Tibial nerve (tissue), 4 donors: ENCODE measurements at places on chromosomes 6 and 20. TPM values are rescaled to one million over a fixed set of nuclear protein-coding genes. Genes with fewer than 3 reads are reported as not detected.

GRCh38 chr6:165804331-165805066, 141.5 kb upstream of the PDE10A start:
- no peak for DNase-seq

DNA sequence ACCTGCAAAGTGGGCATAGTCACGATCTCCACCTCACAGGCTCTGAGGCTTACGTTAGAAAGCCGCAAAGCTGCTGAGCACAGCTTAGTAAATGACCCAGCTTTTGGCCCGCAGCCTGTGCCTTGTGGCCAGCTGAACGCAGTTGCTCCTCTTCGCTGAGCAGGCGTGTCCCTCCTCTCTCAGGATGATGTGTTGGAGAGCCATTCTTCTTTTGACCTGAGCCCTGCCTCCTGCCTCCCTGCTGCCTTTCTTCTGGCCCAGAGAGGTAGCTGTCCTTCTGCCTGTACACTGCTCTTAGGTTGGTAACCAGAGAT, 47.6 kb upstream of the MYL9 start:
- DNase-seq = peak; percentile 70

GRCh38 chr6:108662702-108663101, 102.0 kb downstream of the FOXO3 start:
- DNase-seq = no peak

- no peak for DNase-seq
These were observed 309.8 kb downstream of the HIVEP2 start for GRCh38 chr6:142635130-142635529.

DNA sequence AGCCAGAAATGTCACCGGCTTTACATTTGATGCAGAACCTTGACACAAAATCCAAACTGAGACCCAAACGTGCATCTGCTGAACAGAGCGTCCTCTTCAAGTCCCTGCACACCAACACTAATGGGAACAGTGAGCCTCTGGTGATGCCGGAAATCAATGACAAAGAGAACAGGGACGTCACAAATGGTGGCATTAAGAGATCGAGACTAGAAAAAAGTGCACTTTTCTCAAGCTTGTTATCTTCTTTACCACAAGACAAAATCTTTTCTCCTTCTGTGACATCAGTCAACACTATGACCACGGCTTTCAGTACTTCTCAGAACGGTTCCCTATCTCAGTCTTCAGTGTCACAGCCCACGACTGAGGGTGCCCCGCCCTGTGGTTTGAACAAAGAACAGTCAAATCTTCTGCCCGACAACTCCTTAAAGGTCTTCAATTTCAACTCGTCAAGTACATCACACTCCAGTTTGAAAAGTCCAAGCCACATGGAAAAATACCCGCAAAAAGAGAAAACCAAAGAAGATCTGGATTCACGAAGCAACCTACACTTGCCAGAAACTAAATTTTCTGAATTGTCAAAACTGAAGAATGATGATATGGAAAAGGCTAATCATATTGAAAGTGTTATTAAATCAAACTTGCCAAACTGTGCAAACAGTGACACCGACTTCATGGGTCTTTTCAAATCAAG, 108.4 kb downstream of the RTN4IP1 start:
- no peak for DNase-seq

Gene MARCKS
- 182 TPM for total RNA-seq

GRCh38 chr20:4661191-4661590, 60.5 kb upstream of the PRND start:
- no peak for DNase-seq

Gene KIF25
- not detected for total RNA-seq

DNA sequence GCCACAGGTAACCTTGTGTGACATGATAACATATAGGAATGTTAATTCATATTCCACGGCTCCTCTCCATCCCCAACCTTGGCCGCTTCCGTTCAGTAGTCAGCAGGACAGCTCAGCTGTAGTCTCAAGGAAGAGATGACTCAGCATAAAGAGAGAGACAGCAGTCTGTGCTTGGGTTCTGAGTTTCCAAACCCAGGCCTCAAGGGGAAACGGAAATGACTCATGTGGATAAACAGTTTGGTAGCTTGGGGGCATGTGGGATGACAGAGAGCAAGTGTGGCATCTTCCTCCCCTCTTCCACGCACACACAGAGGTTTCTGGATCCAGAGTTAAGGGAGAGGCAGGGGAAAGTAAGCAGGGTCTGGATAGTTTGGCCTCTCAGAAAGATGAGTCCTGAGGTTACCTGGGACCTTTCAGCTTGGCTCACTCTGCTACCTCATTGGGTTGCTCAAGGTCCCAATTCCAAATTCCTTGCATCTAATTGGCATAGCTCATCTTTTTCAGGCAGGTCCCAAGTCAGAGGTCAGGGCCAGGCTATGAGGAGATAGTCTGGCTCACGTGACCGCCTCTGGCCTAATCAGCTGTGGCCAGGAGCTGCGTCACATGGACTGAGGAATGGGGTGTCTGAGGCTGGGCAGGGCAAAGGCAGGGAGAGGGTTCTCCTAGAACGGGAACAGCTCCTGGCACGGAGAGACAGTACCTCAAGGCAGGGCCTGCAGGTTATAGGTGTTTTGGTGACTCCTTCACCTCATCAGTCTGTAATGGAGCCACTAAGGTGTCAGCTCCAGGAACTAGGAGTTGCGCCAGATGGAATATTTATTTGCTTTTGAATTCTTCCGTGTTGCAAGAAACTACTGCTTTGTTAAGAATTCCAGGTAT, 36.5 kb upstream of the MLN start:
- peak; percentile 38 for DNase-seq

DNA sequence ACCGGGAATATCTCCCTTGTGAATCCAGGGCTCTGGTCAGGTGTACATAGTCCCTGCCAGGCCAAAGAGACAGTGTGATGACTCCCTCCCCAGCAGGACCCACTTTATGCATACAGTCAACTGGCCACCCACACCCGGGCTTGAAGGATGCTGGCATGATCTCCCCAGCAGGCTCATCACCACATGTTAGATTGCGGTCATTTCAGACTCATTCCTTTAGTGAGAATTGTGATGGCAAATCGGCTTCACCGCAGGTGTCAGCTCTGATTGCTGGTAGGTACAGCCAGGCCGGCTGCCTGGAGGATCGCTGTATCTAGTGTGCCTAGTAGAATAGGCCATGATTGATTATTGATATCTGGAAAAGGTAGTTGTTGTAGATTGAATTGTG, 24.5 kb downstream of the CD83 start:
- DNase-seq = no peak

GRCh38 chr6:21084656-21085055, 508.9 kb upstream of the SOX4 start:
- DNase-seq = no peak

Gene TTK
- total RNA-seq = 0.66 TPM

DNA sequence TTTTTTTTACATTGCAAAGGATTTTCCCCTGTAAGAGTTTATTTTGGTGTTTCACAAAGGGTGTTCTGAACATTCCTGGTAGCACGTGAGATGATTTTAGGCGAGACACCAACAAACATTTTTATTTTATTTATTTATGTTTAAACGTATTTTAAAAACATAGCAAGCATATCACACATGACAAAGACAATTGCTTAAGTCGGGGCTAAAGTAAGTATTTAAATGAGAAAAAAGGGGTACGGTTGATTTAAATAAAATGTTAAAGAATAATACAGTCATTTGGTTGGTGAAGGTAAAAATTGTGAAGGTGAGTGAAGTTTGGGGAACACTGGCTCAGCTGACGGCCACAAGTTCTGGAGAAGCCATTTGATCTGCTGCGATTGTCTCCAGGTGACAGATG, 129.7 kb downstream of the BMP7 start:
- DNase-seq = no peak

GRCh38 chr6:8225113-8225512, 122.8 kb upstream of the EEF1E1 start:
- DNase-seq = no peak

- DNase-seq = peak; percentile 15
These were observed 217.7 kb upstream of the RIN2 start for GRCh38 chr20:19540392-19540791.

Gene PRKN
- 7.2 TPM for total RNA-seq

GRCh38 chr6:111031151-111031550, 49.3 kb downstream of the RPF2 start:
- no peak for DNase-seq

GRCh38 chr6:149513915-149514314, 29.1 kb upstream of the ZC3H12D start:
- no peak for DNase-seq

DNA sequence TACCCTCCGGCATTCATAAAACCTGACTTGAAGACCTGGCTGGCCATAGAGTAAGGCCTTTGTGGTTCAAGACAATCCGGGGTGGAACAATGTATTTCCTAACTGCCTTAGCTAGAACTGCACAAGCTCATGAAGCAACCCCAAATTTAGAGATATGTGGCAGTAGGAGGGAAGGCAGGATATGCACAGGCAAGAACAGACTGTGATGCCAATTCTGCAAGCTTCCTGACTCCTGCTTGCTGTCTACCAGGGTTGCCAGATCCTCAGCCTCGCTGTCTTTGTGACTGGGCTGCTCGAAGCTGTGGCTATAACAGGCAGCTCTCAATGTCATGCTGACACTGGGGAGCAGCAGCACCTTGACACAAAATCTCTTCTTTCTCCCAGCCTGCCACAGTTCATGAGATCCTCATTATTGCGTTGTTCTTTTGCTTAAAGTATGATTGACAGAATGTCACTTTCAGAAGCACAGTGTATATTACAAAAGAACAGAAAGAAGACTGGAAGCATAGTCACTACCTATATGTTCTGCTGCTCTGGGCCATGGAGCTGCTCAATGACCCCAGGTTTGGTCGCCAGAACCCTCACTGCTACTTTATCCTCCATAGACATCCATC, 18.3 kb upstream of the SHLD1 start:
- DNase-seq = no peak

Gene ANGPT4
- 4.7 TPM for total RNA-seq

DNA sequence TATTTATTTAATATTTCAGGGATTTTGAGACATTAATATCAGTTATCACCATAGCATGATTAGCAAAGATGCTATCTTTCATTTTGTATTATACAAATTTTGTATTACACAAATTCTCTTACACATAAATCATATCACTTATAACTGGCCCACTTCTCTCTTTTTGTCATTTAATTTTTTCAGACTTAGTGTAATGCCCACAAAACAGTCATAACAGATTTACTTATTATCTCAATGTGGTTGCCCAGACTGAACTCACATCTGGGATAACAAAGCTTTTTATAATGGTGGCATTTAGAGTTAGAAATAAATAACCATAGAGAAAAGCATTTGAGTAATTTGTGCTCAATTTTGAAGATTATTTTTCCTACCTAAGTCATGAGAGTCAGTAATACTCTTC, 148.3 kb downstream of the TFAP2B start:
- no peak for DNase-seq

- DNase-seq = no peak
These were observed 3.8 kb upstream of the CUL9 start for GRCh38 chr6:43178150-43178549.

DNA sequence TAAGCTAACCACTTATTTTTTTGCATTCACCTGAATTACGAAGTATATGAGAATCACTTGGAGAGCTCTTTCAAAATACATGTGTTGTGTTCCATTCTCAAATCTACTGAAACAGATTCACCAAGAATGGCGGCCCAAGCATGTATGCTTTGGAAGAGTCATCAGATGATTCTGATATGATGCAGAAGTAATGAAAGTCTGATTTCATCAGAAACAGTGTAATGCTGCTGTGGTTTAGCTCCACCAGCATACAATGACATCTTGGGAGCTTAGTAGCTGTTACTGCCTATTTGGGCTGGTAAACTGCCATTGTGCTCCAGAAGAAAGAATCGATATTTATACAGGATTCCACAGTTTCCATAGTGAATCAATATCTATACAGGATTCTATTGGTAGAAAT, 52.9 kb downstream of the UBR2 start:
- DNase-seq = no peak

Gene CDSN
- total RNA-seq = not detected

GRCh38 chr20:51482836-51483473, 59.6 kb downstream of the NFATC2 start:
- DNase-seq = no peak

DNA sequence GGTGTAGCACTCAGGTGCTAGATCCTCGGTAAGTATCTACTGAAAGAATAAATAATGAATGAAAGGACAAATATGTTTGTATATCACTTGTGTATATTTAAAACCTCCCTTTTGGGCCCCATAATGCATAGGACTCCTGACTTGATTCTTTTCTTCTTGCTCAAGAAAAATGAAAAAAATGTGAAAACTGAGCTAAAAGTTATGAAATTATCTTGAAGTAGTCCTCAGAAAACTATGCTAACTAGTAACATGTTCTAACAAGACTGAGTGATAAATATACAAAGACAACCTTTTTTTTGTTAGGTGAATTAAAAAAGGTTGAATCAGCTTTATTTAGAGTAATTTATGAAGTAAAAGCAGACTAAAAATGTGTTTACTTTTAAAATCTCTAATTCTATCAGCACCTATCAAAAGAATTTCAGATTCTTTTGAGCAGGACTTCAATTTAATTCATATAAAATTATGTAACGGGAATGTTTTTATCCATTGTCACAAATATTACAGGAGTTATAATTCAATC, 247.8 kb upstream of the JAG1 start:
- no peak for DNase-seq

DNA sequence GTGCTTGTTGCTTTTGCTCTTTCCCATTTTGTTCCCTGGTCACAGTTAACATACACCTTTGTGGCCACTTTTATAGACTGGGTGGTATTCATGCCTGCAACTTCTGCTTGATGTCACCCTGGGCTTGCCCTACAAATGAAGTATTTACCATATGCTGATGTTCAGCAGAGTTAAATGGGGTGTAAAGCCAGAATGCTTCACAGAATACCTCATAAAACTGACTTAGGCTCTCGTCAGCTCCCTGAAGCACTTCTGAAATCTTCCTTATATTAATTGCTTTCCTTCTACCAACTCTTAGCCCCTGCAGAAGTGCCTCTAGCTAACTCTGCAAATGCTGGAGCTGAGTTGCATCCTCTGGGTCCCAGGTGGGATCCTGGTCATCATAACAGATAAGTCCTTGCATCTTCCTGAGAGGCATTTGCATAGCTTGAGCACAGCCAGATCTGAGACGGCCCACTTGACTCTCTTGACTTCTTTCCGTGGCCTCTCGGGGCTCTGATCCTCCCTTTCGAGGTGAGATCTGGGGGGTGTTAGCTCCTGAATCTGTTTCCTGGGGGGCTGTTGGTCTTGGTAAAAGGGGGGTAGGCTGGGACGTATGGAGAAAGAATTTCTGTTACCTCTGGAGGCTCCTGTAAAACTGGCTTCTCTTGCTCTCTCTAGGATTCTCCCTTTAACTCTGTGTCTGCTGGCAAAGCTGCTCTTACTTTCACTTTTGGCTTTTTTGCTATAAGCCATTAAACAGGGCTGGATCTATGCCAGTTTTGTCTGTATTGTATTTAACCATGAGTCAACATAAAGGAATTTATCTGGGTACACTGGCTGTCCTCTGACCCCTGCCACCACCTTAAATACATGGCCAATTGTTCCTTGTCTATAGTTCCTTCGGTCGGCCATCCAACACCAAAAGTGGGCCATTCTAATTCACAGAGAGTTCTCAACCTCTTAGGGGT, 223.0 kb upstream of the SYNCRIP start:
- DNase-seq = no peak

DNA sequence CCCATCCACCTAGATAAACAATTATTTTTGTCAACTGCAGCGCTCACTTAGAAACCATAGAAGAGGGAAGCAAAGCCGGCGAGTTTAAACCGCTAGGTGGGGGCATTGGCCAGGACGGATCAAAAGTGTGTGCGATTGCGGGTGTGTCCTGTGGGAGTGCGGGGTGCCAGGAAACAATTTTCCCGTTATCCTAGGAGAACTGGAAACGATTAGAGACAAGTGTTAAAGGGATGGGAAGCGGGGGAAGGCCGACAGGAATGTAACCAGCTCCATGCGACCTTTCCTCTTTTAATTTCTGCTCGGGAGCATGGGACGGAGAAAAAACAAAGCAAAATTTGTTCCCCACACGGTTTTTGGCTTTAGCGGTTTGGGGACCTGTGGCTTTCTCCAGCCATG, 2.8 kb upstream of the HTR1B start:
- DNase-seq = no peak
